HS-5 (cell line): ENCODE measurements at places on chromosomes 6 and 20.

GRCh38 chr6:28953039-28953584, 29.3 kb upstream of the TRIM27 start:
- DNase-seq, result no peak

GRCh38 chr20:47544240-47544639, 42.6 kb downstream of the NCOA3 start:
- peak; percentile 72 for DNase-seq

DNA sequence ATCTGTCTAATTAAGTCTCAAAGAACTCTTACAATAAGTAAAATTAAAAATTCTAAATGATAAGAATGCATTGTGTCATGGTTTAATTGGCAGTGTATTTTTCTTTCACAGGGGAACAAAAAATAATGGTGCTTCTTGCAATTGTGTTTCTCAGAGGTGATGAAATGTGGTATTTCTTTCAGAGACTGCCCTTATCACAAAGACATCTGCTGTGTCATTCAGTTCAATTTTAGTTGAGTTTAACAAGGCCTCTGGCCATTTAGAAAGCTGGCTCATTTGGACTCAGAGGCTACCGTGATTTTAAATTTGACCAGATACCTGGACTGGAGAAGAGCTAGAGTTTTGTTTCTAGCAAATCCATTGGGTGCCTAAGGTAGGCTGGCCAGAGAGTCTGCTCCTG, 23.6 kb upstream of the ZNF831 start:
- DNase-seq, result no peak

- no peak for DNase-seq
These were observed 17.0 kb downstream of the RAB32 start for GRCh38 chr6:146560607-146561006.

GRCh38 chr6:143901885-143902750, 37.8 kb downstream of the ZC2HC1B start:
- no peak for DNase-seq

DNA sequence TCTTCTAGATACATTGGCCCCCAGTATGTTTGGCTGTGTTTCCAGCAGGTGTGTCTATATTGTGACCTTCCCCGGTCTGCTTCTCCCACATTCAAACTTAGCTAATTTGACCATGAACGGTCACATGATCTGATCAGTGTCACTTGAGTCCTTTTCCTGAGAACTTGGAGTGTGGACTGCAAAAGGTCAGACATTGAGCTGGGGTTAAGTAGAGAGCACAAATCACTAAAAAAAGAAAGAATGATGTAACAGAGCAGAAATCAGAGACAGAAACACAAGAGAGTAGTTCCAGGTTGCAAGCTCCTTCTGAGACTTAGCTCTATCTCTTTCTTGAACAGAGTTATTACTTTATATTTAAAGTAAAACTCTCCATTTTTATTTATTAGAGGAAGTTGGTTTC, 733.9 kb downstream of the CBLN4 start:
- no peak for DNase-seq

- no peak for DNase-seq
These were observed 294.9 kb downstream of the ADGB start for GRCh38 chr6:146893690-146894089.
